T-helper 2 cell treated with Interferon-gamma antibody and Interleukin-4, amounts not matched to agents 100 ng/mL and 5 ng/mL, for 36 hours (primary cell): ENCODE measurements at places on chromosomes 13 and 19. TPM values are rescaled to one million over a fixed set of nuclear protein-coding genes. Genes with fewer than 3 reads are reported as not detected.

Gene ABHD13
- 7.8 and 8.1 TPM in 2 replicates for total RNA-seq

Gene ZNF134
- 11.9 and 13.6 TPM in 2 replicates for total RNA-seq

Gene SLC5A5
- 0.48 and 0.84 TPM in 2 replicates for total RNA-seq

Gene RNF113B
- not detected in 2 replicates for total RNA-seq

Gene VSIG10L
- total RNA-seq = 2.0 and 2.4 TPM in 2 replicates

Gene ZNF560
- not detected in 2 replicates for total RNA-seq

Gene FXYD7
- total RNA-seq = 0.70 and 1.9 TPM in 2 replicates

Gene RHPN2
- total RNA-seq = 0.48 and 0.66 TPM in 2 replicates

Gene ZNF541
- total RNA-seq = 0.39 and 0.50 TPM in 2 replicates

Gene CRX
- total RNA-seq = not detected in 2 replicates

Gene SOX21
- 0.07 TPM in 1 of 2 replicates, not detected in the other for total RNA-seq

Gene FAM216B
- not detected in 2 replicates for total RNA-seq

Gene ZNF253
- 12.3 and 12.4 TPM in 2 replicates for total RNA-seq

Gene PPFIA3
- 1.3 and 1.5 TPM in 2 replicates for total RNA-seq

Gene RNF17
- not detected in 2 replicates for total RNA-seq

Gene LILRA1
- total RNA-seq = not detected in 2 replicates

Gene GFY
- total RNA-seq = not detected in 2 replicates

Gene INSL3
- 4.1 and 5.7 TPM in 2 replicates for total RNA-seq

Gene RNF225
- 0.27 and 0.61 TPM in 2 replicates for total RNA-seq

Gene ICAM4
- 2.5 and 4.0 TPM in 2 replicates for total RNA-seq

Gene LACC1
- total RNA-seq = 0.45 and 0.66 TPM in 2 replicates

Gene SLC10A2
- total RNA-seq = not detected in 2 replicates

Gene CGB8
- total RNA-seq = not detected in 2 replicates

Gene NLRP4
- total RNA-seq = not detected in 2 replicates

Gene RNU6-9
- total RNA-seq = not detected in 2 replicates

Gene BCAM
- total RNA-seq = not detected in 2 replicates

Gene TSSK6
- 3.0 and 3.3 TPM in 2 replicates for total RNA-seq

Gene SLC25A41
- total RNA-seq = 0.16 and 0.23 TPM in 2 replicates

Gene LILRB4
- total RNA-seq = 0.23 and 0.30 TPM in 2 replicates

Gene LGALS14
- total RNA-seq = not detected in 2 replicates

Gene TMEM150B
- 0.39 and 0.89 TPM in 2 replicates for total RNA-seq

Gene SHANK1
- total RNA-seq = not detected in 2 replicates

Gene CNMD
- total RNA-seq = not detected in 2 replicates

Gene UBE2L5
- total RNA-seq = not detected in 2 replicates

Gene OVOL3
- total RNA-seq = not detected in 2 replicates

Gene MCOLN1
- total RNA-seq = 10.7 and 13.2 TPM in 2 replicates

Gene FCGBP
- total RNA-seq = 7.3 and 7.4 TPM in 2 replicates

Gene NLRP9
- not detected in 2 replicates for total RNA-seq

Gene ITGBL1
- not detected in 2 replicates for total RNA-seq

Gene TMEM255B
- total RNA-seq = 2.9 and 3.3 TPM in 2 replicates

Gene GAPDHS
- not detected in 2 replicates for total RNA-seq

Gene FGF21
- total RNA-seq = not detected in 2 replicates

Gene ZNF180
- 9.8 and 11.8 TPM in 2 replicates for total RNA-seq

Gene CGB1
- total RNA-seq = not detected in 2 replicates

Gene NFIX
- total RNA-seq = 0.91 and 1.3 TPM in 2 replicates

Gene CFAP97D2
- 0.18 TPM in 1 of 2 replicates, not detected in the other for total RNA-seq

Gene CLIP3
- 3.0 and 5.1 TPM in 2 replicates for total RNA-seq

Gene CYP2A7
- total RNA-seq = not detected in 2 replicates

Gene PSG7
- not detected in 2 replicates for total RNA-seq
